ENCODE measurements at places on chromosomes 2 and 18.

DNA sequence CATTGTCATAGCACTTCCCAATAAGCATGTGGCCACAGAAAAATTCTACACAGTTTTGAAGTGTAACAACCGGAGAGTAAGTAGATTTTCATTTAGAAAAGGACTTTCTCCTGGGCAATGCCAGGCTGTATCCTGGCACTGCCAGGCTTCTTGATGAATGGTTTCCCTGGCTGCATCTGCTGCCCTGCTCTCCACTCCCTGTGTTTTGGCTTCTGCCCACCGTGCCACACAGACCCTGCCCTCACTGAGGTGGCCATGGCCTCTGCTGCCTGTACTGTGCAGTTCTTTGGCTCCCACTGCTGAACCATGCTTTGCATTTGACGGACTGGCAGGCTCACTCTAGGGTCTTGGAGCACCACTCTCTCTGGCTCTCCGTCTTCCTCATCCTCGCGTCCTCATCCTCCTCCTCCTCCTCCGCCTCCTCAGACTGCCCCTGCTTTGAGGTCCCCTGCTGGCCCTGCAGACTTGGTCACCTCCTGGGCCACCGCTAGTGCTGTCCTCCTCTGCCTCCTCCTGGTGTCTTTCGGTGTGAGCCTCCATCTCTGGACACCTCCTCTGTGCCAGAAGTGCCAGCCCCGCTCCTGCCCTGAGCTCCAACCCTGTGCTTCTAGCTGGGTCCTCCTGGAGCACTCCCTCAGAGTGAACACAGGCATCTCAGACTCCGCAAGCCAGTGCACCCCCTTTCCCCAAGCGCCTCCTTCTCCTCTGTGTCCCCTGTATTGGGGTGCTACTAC lies 45.9 kb upstream of the CNGA3 start:
- DNase-seq, result no peak

- no peak for DNase-seq
These were observed 32.1 kb downstream of the NAT8 start for GRCh38 chr2:73610111-73610510.

DNA sequence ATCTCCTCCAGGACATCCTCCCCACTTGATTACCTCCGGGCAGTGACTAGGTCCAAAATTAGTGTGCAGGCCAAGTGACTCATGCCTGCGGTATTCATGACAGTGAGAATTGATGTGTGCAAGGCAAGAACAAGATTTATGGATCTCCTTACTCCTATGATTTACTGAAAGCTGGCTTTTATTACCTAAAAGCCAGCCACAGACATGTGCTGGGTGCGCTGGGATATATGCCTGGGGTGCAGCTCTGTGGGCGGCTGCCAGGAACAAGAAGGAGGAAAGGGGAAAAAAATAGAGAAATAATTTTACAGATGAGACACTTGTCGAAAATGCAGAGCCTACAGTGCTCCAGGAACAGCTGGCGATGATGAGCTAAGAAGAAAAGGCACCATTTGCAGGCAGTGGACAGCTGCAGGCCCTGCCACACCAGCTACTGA lies 359.3 kb downstream of the CMPK2 start:
- no peak for DNase-seq

DNA sequence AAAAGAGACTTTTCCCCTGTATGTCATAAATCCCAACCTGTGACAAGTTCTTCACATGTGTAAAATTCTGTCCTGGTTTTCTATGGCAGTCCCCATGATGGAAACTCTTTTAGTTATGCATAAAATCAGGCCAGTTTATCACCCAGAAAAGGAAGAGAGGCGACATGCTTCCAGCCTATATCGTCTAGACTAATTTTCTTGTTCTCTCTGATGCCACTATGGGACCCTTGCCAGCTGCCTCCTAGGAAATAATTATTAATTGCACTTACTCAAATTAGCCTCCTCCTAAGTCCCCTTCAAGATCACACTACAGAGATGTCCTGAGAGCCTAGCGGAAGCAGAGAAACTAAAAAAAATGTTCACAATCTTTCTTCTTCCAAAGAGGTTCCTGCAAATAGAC lies 722.4 kb downstream of the NRXN1 start:
- no peak for DNase-seq

- DNase-seq, result no peak
These were observed 27.0 kb upstream of the DPYSL5 start for GRCh38 chr2:26820932-26821331.

DNA sequence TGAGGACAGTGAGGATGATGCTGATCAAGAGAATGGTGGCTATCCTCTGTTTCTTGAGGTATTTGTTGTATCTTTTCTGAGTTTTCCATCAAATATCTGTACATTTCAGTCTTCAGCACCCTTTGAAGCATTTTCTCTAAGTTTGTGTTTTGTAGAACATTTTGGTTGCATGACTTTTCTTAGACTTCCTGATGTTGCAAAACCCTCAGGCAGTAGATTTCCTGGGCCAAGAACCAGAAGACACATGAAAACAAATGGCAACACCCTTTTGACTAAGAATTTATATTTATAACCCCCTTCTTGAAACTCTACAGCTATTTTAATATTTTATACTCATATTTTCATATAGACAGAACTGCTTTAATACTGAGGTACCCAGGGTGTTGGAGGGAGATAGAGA lies 16.2 kb downstream of the HNMT start:
- no peak for DNase-seq

DNA sequence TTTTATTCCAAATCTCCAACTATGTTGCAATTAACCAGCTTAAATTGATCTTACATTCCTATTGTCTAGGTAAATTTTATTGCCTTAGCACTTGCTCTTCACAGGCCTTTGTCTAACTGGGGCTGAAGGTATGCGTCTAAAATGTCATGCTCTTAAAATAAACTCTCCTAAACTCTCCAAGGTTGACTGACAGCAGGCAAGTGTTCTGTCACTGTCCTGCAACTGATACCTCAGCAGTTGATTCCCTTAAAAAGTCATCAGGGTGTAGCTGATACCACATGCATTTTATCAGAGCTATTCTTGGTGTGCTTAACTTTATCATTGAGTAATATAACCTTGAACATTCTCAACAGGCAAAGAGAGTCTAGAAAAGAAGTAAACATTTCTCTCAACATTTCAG lies 680 bp downstream of the TTN start:
- no peak for DNase-seq

DNA sequence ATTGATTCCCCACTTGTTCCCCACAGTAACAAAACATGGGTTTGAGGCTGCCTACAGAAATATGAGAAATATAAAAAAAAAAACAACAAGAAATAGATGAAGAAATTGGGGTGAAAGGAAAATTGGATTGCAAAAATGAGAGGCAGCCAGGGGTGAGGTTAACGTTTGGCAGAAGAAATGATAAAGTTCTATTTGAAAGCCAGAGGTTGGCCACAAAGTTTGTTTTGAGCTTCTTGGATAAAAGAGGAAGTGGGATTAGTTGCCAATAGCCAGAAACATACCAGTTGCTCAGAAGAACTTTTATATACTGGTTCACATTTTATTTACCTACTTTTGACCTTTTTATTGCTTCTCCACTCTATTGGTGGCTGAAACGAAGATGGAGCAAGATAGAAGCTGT lies 67.5 kb downstream of the FASTKD2 start:
- no peak for DNase-seq

GRCh38 chr18:13879937-13880336 lies 35.4 kb downstream of the MC2R start:
- DNase-seq, result no peak

- DNase-seq, result no peak
These were observed 7.0 kb upstream of the OSBPL1A start for GRCh38 chr18:24404591-24404990.

GRCh38 chr2:25979001-25979400 lies 3.3 kb downstream of the KIF3C start:
- no peak for DNase-seq

- no peak for DNase-seq
These were observed 115.9 kb downstream of the CAPN13 start for GRCh38 chr2:30691091-30691947.

DNA sequence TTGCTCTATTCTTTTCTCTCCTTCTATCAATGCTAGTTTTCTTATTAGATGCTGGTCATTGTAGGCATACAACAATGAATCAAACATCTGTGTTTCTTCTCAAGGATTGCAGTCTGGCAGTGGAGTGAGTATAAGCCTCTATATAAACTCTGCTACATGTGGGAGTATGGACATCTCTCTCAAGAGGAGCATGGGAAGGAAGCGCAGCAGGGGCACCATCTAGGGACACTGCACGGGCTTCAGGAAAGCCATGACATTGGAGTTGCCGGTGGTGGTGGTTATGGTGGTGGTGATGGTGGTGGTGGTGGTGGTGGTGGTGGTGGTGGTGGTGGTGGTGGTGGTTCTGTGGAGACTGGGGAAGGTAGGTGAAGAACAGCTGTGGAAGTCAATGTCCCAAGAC lies 462.6 kb downstream of the RNF144A start:
- no peak for DNase-seq

Measured in CD4-positive, alpha-beta T cell treated with Interleukin-15 for 1 hour (primary cell).